H1 (cell line): ENCODE measurements at places on chromosomes 7 and 10.

- no peak overlapping the region for H3K27ac ChIP-seq
- no peak for DNase-seq
- H3K4me3 ChIP-seq = no peak overlapping the region
- no peaks in the 10 kb centered on the region for H3K36me3 ChIP-seq
- no peaks in the 10 kb centered on the region for H3K4me1 ChIP-seq
Observed at GRCh38 chr10:7206412-7207100, 204.3 kb downstream of the SFMBT2 start.

GRCh38 chr10:32142646-32143045, 86.4 kb upstream of the KIF5B start:
- DNase-seq = no peak
- peaks cover 8% of the 10 kb centered on the region for H3K4me1 ChIP-seq
- no peaks in the 10 kb centered on the region for H3K36me3 ChIP-seq
- no peak overlapping the region for H3K4me3 ChIP-seq
- no peaks in the 10 kb centered on the region for H3K27me3 ChIP-seq
- no peak overlapping the region for H3K27ac ChIP-seq

- no peak overlapping the region for H3K27ac ChIP-seq
- DNase-seq = no peak
- no peaks in the 10 kb centered on the region for H3K4me1 ChIP-seq
- no peak overlapping the region for H3K4me3 ChIP-seq
- H3K36me3 ChIP-seq = no peaks in the 10 kb centered on the region
- H3K27me3 ChIP-seq = no peaks in the 10 kb centered on the region
Observed at GRCh38 chr7:148362541-148362940, 228.0 kb upstream of the C7orf33 start.

DNA sequence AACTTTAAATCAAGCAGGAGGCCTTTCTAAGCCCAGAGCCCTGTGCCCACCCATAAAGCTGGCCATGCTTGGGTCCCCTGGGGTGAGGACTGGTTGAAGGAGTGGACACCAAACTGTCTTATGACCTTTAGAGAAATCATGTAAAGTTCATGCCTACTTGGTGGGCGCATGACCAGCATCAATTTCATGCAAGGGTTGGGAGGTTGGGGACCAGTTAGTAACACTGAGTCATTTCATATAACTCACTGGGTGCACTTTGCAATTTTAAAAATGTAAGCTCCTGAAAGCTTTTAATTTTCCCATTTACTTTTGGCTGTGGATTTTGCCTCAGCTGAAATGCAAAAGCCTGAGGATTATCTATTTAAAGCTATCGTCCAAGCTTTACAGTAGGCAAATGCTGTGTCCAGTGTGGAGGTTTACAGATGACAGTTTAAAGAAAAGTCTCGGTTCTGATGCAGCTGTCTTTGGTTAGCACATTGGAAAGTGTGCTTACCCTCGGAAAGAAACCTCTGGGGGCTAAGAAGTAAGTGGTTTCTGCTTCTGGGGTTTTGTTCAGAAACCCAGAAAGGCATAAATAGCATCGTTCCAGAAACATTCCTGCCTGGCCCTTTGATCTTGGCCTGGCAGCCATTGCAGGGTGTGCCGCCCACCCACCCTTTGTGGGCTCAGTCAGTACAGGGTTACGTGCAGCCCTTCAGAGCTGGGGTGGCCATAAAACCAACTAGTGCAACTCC, 48.8 kb upstream of the CHST15 start:
- no peaks in the 10 kb centered on the region for H3K4me1 ChIP-seq
- H3K27me3 ChIP-seq = no peaks in the 10 kb centered on the region
- no peak overlapping the region for H3K4me3 ChIP-seq
- H3K36me3 ChIP-seq = no peaks in the 10 kb centered on the region
- no peak overlapping the region for H3K27ac ChIP-seq

DNA sequence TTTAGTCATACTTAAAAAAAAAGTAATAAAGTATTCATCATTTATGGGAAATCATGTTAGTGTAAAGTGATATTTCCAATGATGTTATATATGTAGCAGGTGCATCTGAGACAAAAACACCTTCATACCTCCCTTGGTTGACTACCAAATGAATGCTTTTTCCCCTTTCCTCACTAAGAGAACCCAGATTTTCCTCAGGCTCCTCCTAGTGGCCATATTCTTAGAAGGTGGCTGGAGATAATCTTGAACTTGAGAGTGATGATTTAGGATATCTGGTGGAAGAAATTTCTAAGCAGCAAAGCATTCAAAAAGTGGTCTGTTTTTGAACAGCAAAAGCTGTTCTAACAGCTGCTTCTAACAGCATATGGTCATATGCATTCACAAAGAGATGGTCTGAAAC, 16.8 kb upstream of the DNAH11 start:
- H3K36me3 ChIP-seq = no peaks in the 10 kb centered on the region
- no peak overlapping the region for H3K27ac ChIP-seq
- no peak overlapping the region for H3K4me3 ChIP-seq
- no peaks in the 10 kb centered on the region for H3K4me1 ChIP-seq
- no peak for DNase-seq

DNA sequence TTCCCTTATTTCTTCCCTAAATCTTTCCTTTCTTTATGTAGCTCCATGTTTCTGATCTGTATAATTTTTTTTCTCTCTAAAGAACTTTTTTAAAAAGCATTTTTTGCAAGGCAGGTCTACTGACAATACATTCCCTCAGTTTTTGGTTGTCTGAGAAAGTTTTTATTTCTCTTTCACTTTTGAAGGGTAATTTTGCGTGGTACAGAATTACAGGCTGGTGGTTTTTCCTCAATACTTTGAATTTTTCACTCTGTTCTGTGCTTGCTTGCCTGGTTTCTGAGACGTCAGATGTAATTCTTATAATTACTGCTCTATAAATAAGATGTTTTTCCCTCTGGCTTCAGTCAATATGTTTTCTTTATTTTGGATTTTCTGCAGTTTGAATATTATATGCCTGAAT, 205.4 kb upstream of the VSTM2A start:
- DNase-seq = no peak
- no peaks in the 10 kb centered on the region for H3K36me3 ChIP-seq
- H3K27me3 ChIP-seq = no peaks in the 10 kb centered on the region
- H3K4me3 ChIP-seq = no peak overlapping the region
- H3K27ac ChIP-seq = no peak overlapping the region

DNA sequence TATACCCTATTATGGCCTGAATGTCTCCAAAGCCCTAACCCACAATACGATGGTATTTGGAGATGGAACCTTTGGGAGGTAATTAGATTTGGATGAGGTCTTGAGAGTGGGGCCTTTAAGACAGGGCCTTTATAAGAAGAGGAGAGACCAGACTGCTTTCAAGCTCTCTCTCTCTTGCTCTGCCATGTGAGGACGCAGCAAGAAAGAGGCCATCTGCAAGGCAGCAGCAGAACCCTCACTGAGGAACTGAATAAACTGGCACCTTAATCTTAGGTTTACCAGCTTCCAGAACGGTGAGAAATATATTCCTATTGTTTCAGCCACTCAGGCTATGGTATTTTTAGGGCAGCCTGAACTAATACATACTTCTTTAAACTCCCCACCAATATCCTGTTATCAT, 2.0 kb upstream of the GNAI1 start:
- H3K4me3 ChIP-seq = no peak overlapping the region
- no peaks in the 10 kb centered on the region for H3K36me3 ChIP-seq
- peaks cover 1% of the 10 kb centered on the region; the same call in 1 of the 2 replicates for H3K4me1 ChIP-seq
- H3K27ac ChIP-seq = no peak overlapping the region
- DNase-seq = no peak
